ENCODE measurements at places on chromosomes 16 and 17.
A peak's percentile ranks its signal among the peaks of the same experiment; 100 is the strongest.

DNA sequence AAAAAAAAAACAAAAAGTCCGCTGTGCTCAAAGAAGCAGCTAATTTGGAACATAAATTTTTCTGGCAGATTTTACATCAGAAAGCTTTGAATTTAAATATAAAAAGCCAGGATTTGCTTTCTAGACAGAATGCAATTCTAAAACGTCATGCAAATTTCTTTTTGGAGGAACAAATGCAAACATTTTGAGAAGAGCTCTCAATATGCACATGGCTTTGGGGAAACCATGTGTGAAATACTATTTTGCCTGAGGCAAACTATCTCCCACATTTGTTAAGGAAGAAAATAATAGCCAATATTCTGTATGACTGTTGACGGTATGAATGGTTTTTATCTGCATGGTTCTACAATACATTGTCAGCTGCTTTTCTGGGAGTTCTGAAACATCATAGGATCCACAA lies 320.0 kb upstream of the PSMD7 start:
- DNase-seq, result no peak

DNA sequence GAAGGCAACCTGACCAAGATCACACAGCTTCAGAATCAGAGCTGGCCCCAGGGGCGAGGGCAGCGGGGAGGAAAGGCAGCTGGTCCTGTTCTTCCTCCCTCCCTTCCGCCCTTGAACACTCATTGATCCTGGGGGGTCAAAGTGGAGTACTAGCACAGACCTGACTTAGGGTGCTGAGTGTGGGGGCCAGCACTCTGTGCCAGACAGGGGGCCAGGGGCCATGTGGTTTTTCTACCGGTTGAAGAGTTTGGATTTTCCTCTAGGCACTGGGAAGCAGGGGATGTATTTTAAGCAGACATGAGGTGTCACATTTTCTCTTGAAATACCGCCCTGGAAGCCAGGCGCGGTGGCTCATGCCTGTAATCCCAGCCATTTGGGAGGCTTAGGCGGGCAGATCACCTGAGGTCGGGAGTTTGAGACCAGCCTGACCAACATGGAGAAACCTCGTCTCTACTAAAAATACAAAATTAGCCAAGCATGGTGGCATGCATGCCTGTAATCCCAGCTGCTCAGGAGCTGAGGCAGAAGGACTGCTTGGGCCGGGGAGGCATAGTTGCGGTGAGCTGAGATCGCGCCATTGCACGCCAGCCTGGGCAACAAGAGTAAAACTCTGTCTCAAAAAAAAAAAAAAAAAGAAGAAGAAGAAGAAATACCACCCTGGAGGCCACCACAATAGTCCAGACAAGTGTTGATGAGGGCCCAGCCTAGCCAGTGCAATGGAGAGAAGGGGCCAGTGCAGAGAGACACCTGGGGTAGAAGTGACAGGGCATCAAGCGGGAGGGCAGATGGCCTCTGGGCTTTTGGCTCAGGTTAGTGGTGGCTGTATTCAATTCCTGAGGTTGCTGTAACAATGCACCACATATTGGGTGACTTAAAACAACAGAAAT lies 15.3 kb downstream of the OSBPL7 start:
- DNase-seq, result no peak

- DNase-seq, result no peak
These were observed 35.4 kb upstream of the TMC5 start for GRCh38 chr16:19382084-19382801.

DNA sequence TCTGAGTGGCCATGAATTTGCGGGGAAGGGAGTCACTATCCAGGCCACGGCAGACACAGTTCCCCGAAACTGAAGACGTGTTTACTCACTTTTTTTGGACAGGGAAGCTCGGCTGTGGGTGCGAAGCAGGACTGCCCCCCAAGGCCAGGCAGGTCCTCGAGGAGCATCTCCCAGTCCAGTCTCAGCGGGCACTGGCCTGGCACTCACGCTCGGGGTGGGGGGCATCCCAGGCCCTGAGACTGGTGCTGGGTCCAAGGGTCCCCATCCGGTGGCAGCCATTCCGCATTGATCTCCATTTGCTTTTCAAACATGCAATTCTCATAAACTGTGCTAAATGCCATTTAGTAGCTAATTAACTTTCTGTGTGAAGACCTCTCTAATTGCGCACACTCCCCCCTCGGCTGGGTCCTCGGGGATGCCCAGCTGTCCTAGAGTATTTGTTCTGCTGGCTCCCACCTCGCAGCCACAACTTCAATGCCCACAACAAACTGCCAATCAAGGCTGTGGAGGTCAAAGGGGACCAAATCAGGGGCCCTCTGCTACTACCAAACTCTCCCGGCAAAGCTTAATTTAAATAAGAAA lies 50.2 kb downstream of the TBC1D16 start:
- no peak for DNase-seq

GRCh38 chr17:49497148-49498028 lies 2.3 kb downstream of the NGFR start:
- DNase-seq, result no peak

DNA sequence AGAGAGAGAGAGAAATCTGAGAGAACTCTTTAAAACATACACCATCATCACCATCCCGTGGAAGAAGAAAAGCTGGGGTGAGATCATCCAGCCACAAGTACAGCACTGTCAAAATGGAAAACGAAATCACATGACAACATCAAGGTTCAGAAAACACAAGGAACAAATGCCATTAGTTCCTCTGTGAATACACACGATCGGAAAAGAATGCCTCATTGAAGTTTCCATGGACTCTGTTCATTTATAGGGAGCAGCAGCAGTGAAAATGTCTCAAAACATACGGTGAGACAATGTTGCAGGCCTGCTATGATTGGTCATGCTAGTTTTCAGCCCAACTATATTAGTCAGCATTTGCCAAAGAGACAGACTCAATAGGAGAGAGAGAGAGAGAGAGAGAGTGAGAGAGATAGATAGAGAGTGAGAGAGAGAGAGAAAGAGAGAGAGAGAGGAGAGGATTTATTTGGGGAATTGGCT lies 4.4 kb downstream of the CFAP97D1 start:
- peak; percentile 45 for DNase-seq

DNA sequence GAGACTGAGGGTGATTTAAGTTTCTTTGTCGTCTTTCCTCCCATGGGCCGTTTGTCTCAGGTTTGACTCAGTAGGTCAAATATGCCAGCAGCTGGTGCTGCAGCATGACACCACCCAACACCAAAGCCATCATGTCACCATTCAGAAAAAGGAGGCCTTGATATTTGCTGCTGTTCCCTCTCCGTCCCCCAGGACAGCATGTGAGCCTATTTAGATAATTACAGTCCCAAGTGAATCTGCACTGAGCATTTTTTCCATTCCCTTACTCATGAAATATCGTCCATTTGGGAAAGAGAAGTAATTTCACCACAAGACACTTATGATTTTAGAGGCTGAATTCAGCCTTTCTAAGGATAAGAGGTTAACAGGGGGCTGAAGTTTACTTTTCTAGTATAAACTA lies 62.2 kb upstream of the ADORA2B start:
- no peak for DNase-seq

DNA sequence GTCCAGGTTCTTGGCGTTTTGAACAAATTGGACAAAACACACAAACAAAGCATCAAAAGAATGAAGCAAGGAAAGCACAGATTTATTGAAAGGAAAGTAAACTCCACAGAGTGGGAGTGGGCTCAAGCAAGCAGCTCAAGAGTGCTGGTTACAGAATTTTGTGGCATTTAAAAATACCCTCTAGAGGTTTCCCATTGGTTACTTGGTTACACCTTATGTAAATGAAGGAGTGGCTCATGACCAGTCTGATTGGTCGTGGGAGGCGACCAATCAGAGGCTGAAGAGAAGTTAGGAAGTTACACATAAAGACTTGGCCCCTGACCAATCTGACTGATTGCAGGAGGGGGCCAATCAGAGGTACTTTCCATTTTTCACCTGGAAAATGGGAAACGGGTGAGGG lies 1373.8 kb upstream of the GOT2 start:
- DNase-seq, result no peak

- DNase-seq, result no peak
These were observed 11.7 kb upstream of the IL17C start for GRCh38 chr16:88626646-88627045.

GRCh38 chr17:46943501-46944393 lies 20.8 kb downstream of the GOSR2 start:
- no peak for DNase-seq

GRCh38 chr17:68969101-68969500 lies 13.9 kb upstream of the ABCA8 start:
- no peak for DNase-seq

DNA sequence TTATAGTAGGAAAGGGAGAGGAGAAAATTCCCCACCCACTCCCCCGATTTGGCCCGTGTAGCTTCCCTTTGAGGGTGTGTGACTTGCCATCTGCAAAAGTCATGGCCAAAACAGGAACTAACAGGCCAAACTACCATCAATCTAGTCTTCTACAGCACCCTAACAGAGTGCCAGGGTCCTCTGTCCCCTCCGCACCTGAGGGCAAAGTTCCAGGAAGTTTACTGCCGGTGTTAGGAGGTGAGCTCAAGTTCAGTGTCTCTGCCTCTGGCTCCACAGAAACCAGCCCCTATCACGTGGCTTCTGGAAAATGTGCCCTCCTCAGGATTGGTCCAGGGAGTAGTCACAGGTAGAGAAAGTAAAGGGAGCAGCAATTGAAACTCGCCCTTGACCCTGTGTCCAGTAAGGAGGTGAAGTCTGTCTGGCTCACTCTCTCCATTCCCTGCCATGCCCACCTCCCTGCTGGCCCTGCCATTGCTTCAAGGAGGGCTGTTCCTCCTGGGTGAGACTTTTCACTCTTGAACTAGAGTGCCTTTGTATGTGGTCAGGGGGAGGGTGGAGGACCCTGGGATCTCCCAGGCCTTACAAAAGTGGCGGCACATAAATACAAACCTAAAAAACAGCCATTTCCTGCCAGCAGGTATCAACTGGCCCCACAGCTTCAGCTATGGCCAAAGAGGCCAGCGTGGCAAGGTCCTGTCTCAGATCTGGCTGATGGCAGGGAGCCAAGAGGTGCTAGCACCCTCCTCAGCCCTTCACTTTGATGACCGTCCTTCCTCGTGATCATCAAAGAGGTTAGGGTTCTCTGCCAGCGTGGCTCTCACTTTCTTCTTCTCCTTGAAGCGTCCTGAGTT lies 5.3 kb downstream of the PRR15L start:
- DNase-seq, result no peak

All from skeletal muscle cell (primary cell).